Neural crest cell (in vitro differentiated cells): ENCODE measurements at places on chromosomes 1 and 21.

- no peak for DNase-seq
- no peaks in the 10 kb centered on the region for H3K36me3 ChIP-seq
- H3K27ac ChIP-seq, result no peak overlapping the region
- H3K4me3 ChIP-seq, result peak overlapping the region; percentile 27
- peaks cover 8% of the 10 kb centered on the region for H3K4me1 ChIP-seq
These were observed 3.5 kb upstream of the NBL1 start for GRCh38 chr1:19640363-19641316.

- peaks cover 14% of the 10 kb centered on the region for H3K36me3 ChIP-seq
- H3K27me3 ChIP-seq, result no peaks in the 10 kb centered on the region
- peaks cover 23% of the 10 kb centered on the region for H3K4me1 ChIP-seq
- DNase-seq, result no peak
These were observed 101.7 kb downstream of the BCAR3 start for GRCh38 chr1:93579891-93580290.

DNA sequence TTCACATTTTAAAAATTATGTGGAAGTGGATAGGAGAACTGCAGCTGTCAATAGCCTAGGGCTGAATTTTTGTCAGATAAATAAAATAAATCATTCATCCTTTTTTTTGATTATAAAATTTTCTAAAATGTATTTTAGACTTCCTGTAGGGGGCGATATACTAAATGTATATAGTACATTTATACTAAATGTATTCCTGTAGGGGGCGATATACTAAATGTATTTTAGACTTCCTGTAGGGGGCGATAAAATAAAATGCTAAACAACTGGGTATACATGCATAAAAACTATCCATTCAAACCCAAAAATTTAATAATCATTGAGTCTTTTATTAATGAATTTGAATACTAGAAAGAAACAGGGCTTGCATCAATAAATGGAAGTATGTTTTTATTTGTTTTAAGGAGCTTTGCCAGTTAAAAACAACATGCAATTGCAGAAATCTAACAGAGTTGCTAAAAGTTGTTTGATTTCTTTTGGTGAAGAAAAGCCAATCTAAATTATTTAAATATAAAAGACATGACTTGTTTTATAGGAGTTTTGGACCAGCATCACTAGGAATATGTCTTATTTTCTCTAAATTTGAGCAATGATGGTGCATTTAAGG lies 31.4 kb downstream of the CLCA1 start:
- no peaks in the 10 kb centered on the region for H3K36me3 ChIP-seq
- no peak overlapping the region for H3K4me3 ChIP-seq
- H3K27ac ChIP-seq, result no peak overlapping the region
- no peak for DNase-seq
- H3K4me1 ChIP-seq, result peaks cover 16% of the 10 kb centered on the region
- peaks cover 35% of the 10 kb centered on the region for H3K27me3 ChIP-seq

DNA sequence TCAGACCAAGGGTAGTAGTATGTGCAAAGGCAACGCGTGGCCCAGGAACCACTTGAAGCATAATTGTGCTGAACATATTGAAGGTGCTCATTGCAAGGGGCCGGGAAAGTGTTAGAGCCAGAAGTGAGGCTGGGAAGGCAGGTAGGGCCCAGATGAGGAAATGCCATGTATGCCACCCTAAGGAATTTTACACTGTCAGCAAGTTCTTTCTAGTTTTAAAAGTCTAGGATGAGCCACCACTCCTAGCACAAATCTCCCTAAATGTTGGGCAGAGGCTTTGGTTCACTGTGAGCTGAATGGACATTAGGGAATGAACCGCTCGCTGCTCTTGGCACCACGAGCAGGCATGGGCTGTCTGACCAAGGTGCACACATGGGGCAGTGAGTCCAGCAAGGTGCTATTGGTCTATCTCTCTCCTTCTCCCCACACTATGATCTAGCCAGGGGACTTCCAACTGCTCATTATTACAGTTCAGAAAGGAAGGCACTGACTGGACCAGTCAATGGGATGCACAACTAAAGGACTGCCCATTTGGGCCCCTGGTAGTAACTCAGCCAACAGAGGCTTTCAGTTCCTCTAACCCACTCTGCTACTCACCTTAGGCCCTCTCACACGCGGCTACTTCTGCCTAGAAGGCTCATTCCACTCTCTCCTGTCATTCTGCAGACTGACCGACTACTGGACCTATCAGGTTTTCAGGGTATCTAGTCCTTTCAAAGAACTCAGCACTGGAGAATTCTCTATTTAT lies 2.0 kb downstream of the KANK4 start:
- H3K4me1 ChIP-seq, result peaks cover 32% of the 10 kb centered on the region
- no peak overlapping the region for H3K27ac ChIP-seq
- peaks cover 57% of the 10 kb centered on the region for H3K27me3 ChIP-seq

GRCh38 chr1:174748586-174748985 lies 251.2 kb upstream of the CACYBP start:
- H3K27me3 ChIP-seq, result no peaks in the 10 kb centered on the region
- no peaks in the 10 kb centered on the region for H3K36me3 ChIP-seq

- peaks cover 42% of the 10 kb centered on the region for H3K27me3 ChIP-seq
- peaks cover under 1% of the 10 kb centered on the region for H3K4me1 ChIP-seq
- H3K4me3 ChIP-seq, result no peak overlapping the region
- H3K36me3 ChIP-seq, result peaks cover 4% of the 10 kb centered on the region
- no peak for DNase-seq
- H3K27ac ChIP-seq, result no peak overlapping the region
These were observed 5.5 kb upstream of the PTGER3 start for GRCh38 chr1:71053146-71053545.

DNA sequence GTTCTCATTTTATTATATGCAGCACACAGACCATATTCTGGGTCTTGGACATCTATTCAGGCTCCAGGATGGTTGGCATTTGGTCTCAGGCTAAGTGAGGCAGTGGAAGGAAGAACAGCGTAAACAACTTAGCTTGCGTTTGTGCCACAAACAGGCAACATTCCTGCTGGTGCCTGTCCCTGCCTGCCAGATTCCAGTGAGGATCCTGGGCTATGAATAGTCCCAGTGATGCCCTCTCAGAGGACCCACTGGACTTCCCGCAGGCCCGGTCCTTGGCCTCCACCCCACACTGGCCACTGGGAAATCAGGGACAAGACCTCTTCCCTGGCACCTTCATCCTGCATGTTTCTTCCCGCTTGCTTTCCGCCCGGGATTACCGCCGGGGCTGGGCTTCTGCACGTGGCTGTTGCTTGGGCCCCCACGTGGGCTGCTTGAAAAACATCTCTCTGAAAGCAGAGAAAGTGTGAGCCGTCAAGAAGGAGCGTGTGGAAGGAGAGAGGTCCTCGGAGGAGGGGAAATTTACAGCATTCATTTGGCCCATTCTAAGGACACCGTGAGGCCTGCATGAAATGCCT lies 145.1 kb upstream of the WNT4 start:
- H3K36me3 ChIP-seq, result no peaks in the 10 kb centered on the region
- peaks cover 32% of the 10 kb centered on the region for H3K4me1 ChIP-seq
- DNase-seq, result no peak
- no peaks in the 10 kb centered on the region for H3K27me3 ChIP-seq
- H3K27ac ChIP-seq, result peak overlapping the region; percentile 12

DNA sequence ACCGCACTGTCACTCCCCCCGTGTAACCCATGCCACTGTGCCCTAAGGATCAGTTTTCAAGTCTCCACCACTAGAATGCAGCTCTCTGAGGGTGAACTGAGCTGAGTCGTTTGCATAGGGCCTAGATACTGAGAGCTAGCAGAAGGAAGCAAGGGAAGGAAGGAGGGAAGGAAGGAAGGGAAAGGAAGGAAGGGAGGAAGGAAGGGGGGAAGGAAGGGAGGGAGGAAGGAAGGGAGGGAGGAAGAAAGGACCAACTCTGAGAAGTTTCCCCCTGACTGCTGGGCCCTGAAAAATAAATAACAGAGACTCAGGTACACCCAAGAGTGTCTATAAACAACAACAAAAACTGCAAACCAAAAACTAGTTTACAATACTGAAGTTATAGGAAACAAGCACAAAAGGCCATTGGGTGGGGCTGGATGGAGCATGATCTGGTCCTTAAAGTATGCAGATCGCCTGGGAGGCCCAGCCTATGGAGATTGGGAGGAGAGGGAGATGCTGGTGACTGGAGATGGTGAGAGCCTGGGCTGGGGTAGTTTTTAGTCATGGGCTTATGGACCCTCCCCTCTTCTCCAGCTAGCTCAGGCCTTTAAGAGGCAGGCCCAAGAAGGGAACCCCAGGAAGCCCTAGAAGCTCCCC lies 1.7 kb upstream of the MRPS15 start:
- no peak for DNase-seq
- peaks cover 7% of the 10 kb centered on the region for H3K36me3 ChIP-seq
- peaks cover 35% of the 10 kb centered on the region for H3K4me1 ChIP-seq
- H3K27ac ChIP-seq, result peak overlapping the region; percentile 100
- H3K4me3 ChIP-seq, result peak overlapping the region; percentile 99

- no peaks in the 10 kb centered on the region for H3K4me1 ChIP-seq
- no peak for DNase-seq
- H3K27me3 ChIP-seq, result peaks cover 12% of the 10 kb centered on the region
- no peak overlapping the region for H3K4me3 ChIP-seq
- peaks cover 8% of the 10 kb centered on the region for H3K36me3 ChIP-seq
These were observed 7.4 kb upstream of the AMPD1 start for GRCh38 chr1:114702737-114703136.
